Ovary (tissue), 10 donors: ENCODE measurements at places on chromosomes 7 and 10. TPM values are rescaled to one million over a fixed set of nuclear protein-coding genes. Genes with fewer than 3 reads are reported as not detected.

GRCh38 chr7:54559401-54559800 lies 17.2 kb downstream of the VSTM2A start:
- DNase-seq = no peak
- peaks cover 3% of the 10 kb centered on the region for H3K27me3 ChIP-seq
- H3K4me3 ChIP-seq = no peak overlapping the region
- no peaks in the 10 kb centered on the region for H3K36me3 ChIP-seq

The OR6B1 gene
- not detected for total RNA-seq

- H3K27me3 ChIP-seq = no peaks in the 10 kb centered on the region
- H3K27ac ChIP-seq = no peak overlapping the region
- no peak for DNase-seq
- no peaks in the 10 kb centered on the region for H3K4me1 ChIP-seq
Measured at GRCh38 chr10:61905837-61906561, 4.5 kb downstream of the ARID5B start.

GRCh38 chr7:65449505-65449852 lies 75.8 kb downstream of the ZNF92 start:
- no peak overlapping the region for H3K4me3 ChIP-seq
- H3K27ac ChIP-seq = no peak overlapping the region
- no peaks in the 10 kb centered on the region for H3K36me3 ChIP-seq
- no peaks in the 10 kb centered on the region for H3K27me3 ChIP-seq
- DNase-seq = no peak

- no peaks in the 10 kb centered on the region for H3K36me3 ChIP-seq
- no peak overlapping the region for H3K27ac ChIP-seq
- no peak for DNase-seq
- no peak overlapping the region for H3K4me3 ChIP-seq
- no peaks in the 10 kb centered on the region for H3K27me3 ChIP-seq
- H3K4me1 ChIP-seq = no peaks in the 10 kb centered on the region
Measured at GRCh38 chr7:8702807-8703206, 269.4 kb downstream of the NXPH1 start.

GRCh38 chr7:105829681-105830322 lies 46.6 kb downstream of the ATXN7L1 start:
- H3K4me1 ChIP-seq = peaks cover 7% of the 10 kb centered on the region
- H3K27me3 ChIP-seq = no peaks in the 10 kb centered on the region
- DNase-seq = no peak
- no peak overlapping the region for H3K4me3 ChIP-seq
- no peaks in the 10 kb centered on the region for H3K36me3 ChIP-seq
